A549 (cell line): ENCODE measurements at places on chromosomes 2 and 18. TPM values are rescaled to one million over a fixed set of nuclear protein-coding genes. Genes with fewer than 3 reads are reported as not detected.

GRCh38 chr2:30380824-30381223 lies 66.2 kb upstream of the LCLAT1 start:
- DNase-seq: no peak

DNA sequence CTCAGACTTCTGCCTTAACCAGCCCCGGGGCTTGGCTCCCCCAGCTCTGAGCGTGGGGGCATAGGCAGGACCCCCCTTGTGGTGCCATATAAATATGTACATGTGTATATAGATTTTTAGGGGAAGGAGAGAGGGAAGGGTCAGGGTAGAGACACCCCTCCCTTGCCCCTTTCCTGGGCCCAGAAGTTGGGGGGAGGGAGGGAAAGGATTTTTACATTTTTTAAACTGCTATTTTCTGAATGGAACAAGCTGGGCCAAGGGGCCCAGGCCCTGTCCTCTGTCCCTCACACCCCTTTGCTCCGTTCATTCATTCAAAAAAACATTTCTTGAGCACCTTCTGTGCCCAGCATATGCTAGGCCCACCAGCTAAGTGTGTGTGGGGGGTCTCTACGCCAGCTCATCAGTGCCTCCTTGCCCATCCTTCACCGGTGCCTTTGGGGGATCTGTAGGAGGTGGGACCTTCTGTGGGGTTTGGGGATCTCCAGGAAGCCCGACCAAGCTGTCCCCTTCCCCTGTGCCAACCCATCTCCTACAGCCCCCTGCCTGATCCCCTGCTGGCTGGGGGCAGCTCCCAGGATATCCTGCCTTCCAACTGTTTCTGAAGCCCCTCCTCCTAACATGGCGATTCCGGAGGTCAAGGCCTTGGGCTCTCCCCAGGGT lies 5.5 kb downstream of the CTDSP1 start:
- DNase-seq: no peak

GRCh38 chr2:196459539-196459938 lies 180.0 kb upstream of the CCDC150 start:
- DNase-seq: no peak

Gene SMAD2
- 121 to 133 TPM (median 131 TPM) in 3 replicates for polyA plus RNA-seq

- DNase-seq: no peak
Measured at GRCh38 chr2:51299370-51299769, 267.4 kb upstream of the NRXN1 start.

Gene REG1B
- polyA plus RNA-seq: not detected in 3 replicates

Gene CXCR1
- polyA plus RNA-seq: not detected in 3 replicates

- DNase-seq: no peak
Measured at GRCh38 chr2:86027196-86027921, 78.3 kb downstream of the POLR1A start.

- DNase-seq: no peak
Measured at GRCh38 chr2:18971069-18971378, 381.7 kb upstream of the NT5C1B start.

- no peak for DNase-seq
Measured at GRCh38 chr18:10370716-10371115, 83.7 kb upstream of the APCDD1 start.

DNA sequence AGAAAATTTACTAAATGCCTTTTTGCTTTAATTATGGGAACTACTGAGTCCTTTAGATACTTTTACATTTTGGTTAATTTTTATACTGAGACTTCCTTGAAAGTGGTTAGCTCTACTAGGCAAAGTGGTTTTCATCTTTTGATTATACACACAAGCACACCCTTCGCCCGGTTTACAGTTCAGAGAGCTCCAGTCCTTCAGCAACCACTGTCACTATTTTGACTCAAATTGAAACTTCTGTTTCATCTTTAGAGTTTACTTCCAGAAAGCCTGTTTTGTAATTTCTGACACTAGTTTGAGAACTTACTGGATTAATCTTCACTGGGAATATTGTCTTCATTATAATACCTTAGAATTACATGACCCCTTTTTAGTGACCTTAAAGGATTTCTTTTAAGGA lies 140.3 kb upstream of the FOSL2 start:
- no peak for DNase-seq
